Ascending aorta (tissue), 2 donors: ENCODE measurements at places on chromosomes 7 and 10. TPM values are rescaled to one million over a fixed set of nuclear protein-coding genes. Genes with fewer than 3 reads are reported as not detected.

DNA sequence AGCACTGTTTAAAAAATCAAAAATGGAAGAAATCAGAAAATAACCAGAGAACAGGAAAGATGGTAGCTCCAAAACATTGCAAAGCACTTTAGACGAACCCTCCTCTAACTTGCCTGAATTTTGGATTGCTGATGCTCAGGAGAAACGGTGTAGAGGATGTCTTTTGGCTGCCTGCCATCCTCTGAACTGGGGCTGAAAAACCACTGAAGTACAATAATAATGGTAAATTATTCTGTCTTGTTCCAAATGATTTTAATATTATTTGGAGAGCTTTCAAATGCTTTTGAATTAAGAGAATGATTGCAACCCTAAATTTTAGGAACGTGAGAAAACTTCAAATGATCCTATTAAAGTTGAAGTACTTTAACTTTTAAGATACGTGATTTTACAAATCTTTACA is 167.3 kb upstream of the SLC13A1 start:
- H3K36me3 ChIP-seq: no peaks in the 10 kb centered on the region
- no peak overlapping the region for H3K27ac ChIP-seq
- H3K4me3 ChIP-seq: no peak overlapping the region
- DNase-seq: no peak
- H3K4me1 ChIP-seq: no peaks in the 10 kb centered on the region
- no peaks in the 10 kb centered on the region for H3K27me3 ChIP-seq

DNA sequence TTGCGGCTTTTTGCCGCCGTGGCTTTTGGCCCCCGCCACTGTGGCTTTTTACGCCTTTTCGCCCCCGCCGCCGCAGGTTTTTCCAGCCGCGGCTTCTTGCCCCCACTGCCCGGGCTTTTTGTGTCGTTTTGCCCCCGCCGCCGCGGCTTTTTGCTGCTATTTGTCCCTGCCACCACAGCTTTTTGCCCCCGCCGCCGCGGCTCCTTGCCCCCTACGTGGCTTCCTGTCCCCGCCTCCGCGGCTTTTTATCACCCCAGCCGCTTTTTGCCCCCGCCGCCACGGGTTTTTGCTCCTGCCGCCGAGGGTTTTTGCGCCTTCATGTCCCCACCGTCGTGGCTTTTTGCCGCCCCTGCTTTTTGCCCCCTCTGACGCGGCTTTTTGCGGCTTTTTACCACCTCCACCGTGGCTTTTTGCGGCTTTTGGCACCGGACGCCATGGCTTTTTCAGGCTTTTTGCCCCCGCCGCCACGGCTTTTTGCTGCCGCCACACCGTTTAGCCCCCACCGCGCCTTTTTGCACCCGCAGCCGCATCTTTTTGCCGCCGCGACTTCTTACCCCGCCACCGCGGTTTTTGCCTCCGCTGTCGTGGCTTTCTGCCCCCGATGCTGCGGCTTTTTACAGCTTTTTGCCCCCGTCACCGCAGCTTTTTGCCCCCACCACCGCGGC is 637.0 kb downstream of the ZNF716 start:
- H3K27me3 ChIP-seq: no peaks in the 10 kb centered on the region
- no peaks in the 10 kb centered on the region for H3K36me3 ChIP-seq
- H3K4me1 ChIP-seq: no peaks in the 10 kb centered on the region
- no peak for DNase-seq
- H3K4me3 ChIP-seq: no peak overlapping the region
- H3K27ac ChIP-seq: no peak overlapping the region

The MKI67 gene
- 0.64 TPM for total RNA-seq

The AKR1C8 gene
- not detected for total RNA-seq

GRCh38 chr10:23918090-23918723 is 290.7 kb upstream of the KIAA1217 start:
- H3K36me3 ChIP-seq: no peaks in the 10 kb centered on the region
- H3K27ac ChIP-seq: no peak overlapping the region
- H3K4me3 ChIP-seq: no peak overlapping the region
- H3K4me1 ChIP-seq: no peaks in the 10 kb centered on the region
- no peak for DNase-seq
- H3K27me3 ChIP-seq: no peaks in the 10 kb centered on the region

The CFTR gene
- total RNA-seq: 0.21 TPM

DNA sequence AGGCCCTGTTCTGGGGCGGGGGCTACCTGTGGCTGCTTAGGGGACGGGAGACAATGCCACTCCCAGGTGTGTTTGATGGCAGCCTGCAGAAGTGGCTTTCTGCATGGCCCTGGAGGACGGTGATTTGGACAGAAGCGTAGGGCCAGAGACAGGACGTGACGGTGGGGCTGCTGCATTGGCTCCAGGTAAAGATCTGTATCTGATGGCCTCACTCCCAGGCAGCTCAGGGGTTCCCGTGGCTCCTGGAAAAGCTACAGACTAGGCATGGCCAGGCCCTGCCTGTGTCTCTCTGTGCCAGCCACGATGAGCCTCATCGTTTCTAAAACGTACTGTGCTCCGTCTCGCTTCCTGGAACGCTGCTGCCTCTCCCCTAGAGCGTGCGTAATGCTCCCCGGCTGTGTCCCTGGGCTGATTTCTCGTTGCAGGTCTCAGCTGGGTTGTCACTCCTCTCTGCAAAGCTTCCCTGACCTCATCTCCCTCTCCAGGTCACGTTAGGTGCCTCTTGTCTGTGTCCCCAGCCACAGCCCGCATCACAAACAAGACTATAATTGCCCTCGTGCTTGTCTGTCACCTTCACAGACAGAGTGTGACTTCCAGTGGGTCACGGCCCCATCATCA is 12.6 kb downstream of the GTF2IRD1 start:
- H3K36me3 ChIP-seq: no peaks in the 10 kb centered on the region
- H3K4me3 ChIP-seq: no peak overlapping the region
- H3K27me3 ChIP-seq: no peaks in the 10 kb centered on the region
- H3K27ac ChIP-seq: no peak overlapping the region
- H3K4me1 ChIP-seq: no peaks in the 10 kb centered on the region
- no peak for DNase-seq

GRCh38 chr10:133131053-133131452 is 29.0 kb upstream of the KNDC1 start:
- no peaks in the 10 kb centered on the region for H3K36me3 ChIP-seq
- H3K27me3 ChIP-seq: no peaks in the 10 kb centered on the region
- H3K4me1 ChIP-seq: no peaks in the 10 kb centered on the region
- DNase-seq: no peak
- H3K27ac ChIP-seq: no peak overlapping the region
